ENCODE measurements at places on chromosomes 7 and 10. TPM values are rescaled to one million over a fixed set of nuclear protein-coding genes. Genes with fewer than 3 reads are reported as not detected.

Gene ZPBP
- total RNA-seq = not detected

Gene CALCR
- total RNA-seq = not detected

DNA sequence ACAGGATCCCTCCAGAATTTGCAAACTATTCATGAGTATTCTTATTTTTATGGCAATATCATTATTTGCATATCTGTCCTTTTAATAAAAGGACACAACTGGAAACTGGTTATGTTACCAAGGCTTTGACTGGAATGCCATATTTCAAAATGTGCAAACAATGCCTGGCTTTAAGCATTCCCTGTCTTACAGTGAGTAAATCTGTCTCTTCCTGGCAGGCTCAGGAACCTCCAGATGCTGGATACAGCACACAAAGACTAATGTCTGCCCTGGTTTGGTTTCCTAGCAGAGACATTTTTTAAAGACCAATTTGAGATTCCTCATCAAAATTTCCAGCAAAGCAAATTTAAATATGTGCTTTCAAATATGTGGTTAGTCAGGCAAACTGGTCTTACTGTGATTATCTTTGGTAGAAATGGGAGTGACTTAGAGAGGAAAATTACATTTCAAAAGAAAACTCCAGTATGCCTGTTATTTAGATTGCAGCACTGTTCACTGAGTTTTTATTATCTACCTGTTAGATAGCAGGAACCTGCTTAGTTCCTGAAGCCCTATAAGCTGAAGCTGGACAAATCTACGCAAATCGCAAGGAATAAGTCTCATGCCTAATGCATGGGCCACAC, 31.3 kb downstream of the RNF216 start:
- no peak for ATAC-seq

GRCh38 chr10:36381748-36382147, 739.7 kb upstream of the FZD8 start:
- no peak for ATAC-seq

DNA sequence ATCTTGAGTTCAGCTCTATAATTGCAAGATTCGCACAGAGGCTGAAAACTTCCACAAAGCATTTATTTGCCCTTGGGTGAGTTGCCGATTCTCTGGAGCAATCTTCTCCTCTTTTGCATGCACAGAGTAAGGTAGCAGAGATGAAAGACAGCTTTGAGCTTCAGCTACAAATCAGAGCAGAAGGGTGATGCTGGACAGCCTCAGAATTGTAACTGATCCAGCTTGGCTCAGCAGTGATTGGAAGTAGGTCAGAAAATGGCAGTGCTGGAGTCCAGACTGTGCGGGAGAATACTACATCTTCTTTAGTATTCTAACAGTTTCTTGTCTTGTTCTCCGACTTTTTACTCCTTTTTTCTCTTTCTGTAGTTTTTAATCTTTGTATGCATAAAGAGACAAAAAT, 55.4 kb upstream of the CDC14C start:
- no peak for ATAC-seq

GRCh38 chr10:111392159-111392558, 315.3 kb downstream of the ADRA2A start:
- no peak for ATAC-seq

- peak; percentile 1 for ATAC-seq
Measured at GRCh38 chr10:72257051-72257892, 16.5 kb upstream of the DDIT4 start.

DNA sequence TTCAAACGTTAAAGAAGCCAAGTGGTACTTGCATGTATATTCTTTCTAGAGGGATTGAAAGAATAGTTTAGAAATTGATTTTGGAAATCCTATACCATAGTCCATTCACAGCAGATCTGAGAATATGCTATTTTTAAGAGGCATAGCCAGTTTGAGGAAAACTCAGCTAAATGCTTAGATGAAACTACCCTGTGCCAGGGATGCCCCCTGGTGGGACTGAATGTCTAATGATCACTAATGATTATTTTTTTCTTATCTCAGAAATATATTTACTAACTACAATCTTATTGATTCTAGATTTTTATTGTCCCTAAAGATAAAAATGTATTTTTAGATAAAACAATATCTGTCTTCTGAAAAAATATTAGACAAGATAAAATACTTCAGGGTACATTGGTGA, 844.9 kb upstream of the PHF14 start:
- no peak for ATAC-seq

DNA sequence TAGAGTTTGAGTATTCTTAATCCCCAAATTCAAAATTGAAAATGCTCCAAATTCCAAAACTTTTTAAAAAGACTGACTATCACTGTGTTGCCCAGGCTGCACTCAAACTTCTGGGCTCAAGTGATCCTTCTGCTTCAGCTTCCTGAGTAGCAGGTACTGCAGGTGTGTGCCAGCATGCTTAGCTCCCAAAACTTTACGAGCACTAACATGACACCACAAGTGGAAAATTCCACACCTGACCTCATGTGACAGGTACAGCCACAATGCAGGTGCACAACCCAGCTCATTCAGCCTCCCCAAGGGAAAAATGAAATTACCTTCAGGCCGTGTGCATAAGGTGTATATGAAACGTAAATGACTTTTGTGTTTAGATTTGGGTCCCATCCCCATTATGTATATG, 16.5 kb downstream of the CDC123 start:
- no peak for ATAC-seq

- no peak for ATAC-seq
Measured at GRCh38 chr7:105519353-105519752, 2.7 kb downstream of the PUS7 start.

- no peak for ATAC-seq
Measured at GRCh38 chr7:94594882-94595281, 61.1 kb downstream of the SGCE start.
